SK-N-DZ (cell line): ENCODE measurements at places on chromosomes 2 and 18.

- no peak for DNase-seq
These were observed 126.5 kb downstream of the ZNF407 start for GRCh38 chr18:74724186-74724585.

GRCh38 chr2:217910875-217911212, 92.0 kb downstream of the TNS1 start:
- DNase-seq, result no peak

- DNase-seq, result no peak
These were observed 103.9 kb downstream of the RTN4 start for GRCh38 chr2:54946220-54946805.

DNA sequence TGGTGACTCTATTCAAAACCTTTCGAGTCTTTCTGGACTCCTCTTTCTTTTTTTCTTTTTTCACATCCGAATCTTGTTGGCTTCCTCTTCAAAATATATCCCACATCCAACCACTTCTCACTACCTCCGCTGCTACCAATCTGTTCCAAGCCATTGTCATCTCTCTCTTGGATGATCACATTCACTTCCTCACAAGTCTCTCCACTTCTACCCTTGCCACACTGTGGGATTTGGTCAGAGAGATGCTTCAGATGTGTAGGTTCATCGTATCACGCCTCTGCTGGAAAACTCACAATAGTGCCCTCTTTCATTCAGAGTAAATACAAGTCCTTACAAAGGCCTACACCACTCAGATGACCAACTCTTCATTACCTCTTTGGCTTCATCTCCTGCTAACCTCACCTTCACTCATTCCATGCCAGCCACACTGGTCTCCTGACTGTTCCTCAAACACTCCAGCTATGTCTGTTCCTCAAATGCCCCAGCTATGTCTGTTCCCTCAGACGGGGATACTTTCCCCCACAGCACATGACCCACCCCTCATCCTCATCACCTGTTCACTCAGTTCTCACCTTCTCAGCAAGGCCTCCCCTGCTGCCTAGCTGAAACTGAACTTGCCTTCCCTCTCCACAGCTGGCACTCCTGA, 67.2 kb upstream of the PELI1 start:
- no peak for DNase-seq

GRCh38 chr2:203551778-203552177, 16.7 kb upstream of the RAPH1 start:
- DNase-seq, result no peak

DNA sequence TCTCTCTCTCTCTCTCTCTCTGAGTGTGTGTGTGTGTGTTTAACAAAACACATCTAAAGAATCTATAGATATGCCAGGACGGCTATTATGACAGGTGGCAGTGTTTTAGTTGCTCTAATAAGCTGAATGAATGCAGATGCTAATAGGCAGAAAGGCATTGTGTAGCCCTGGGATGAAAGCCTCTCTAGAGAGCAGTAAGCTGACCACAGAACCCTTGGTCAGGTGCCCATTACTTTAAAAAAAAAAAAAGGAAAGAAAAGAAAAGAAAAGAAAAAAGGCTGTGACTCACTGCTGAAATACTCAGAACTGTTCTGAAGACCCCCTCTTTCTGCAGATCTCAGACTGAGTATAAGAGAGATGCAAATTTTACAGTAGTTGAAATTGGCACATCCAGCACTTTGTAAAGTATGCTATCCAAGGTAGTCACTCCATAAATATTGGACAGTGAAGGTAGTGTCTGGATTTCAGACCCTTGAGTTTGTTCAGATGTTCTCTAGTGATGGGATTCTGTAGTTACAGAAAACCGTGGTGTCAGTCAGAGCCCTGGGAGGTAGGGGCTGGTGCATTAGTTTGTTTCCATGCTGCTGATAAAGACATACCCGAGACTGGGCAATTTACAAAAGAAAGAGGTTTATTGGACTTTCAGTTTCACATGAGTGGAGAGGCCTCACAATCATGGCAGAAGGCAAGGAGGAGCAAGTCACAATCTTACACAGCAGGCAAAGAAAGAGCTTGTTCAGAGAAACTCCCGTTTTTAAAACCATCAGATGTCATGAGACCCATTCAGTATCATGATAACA, 30.9 kb downstream of the OSBPL6 start:
- no peak for DNase-seq

- no peak for DNase-seq
These were observed 420.3 kb downstream of the SOCS6 start for GRCh38 chr18:70709144-70709543.

GRCh38 chr2:54767921-54768320, 44.5 kb downstream of the EML6 start:
- no peak for DNase-seq

DNA sequence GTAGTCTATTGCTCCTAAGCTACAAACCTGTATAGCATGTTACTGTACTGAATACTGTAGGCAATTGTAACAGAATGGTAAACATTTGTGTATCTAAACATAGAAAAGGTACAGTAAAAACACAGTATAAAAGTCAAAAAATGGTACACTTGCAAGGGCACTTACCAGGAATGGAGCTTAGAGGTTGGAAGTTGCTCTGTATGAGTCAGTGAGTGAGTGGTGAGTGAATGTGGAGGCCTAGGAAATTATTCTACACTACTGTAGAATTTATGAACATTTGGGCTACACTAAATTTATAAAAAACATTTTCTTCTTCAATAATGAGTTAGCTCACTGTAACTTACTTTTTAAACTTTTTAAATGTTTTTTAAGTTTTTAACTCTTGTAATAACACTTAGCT, 19.0 kb downstream of the NABP1 start:
- DNase-seq, result no peak

GRCh38 chr18:3171631-3172030, 48.1 kb downstream of the MYOM1 start:
- DNase-seq, result no peak

DNA sequence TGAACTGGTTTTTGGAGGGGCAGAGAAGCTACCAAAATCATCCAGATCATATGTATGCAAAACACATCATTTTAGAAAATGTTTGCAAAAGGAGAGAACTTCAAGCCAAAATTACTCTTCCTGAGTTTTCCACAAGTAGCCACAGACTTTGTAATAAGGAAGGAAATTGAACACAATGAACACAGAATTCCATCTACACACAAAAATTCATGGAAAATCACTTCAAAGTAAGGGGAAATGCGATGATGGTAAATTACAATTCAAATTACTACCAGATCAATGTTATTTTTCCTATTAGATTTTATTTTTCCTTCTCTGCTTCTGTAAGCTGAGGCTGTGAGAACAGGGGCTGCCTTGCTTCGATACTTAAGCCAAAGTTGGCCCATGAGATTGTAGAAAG, 172.1 kb upstream of the ARL4C start:
- DNase-seq, result no peak

GRCh38 chr2:160742667-160743066, 249.1 kb upstream of the RBMS1 start:
- no peak for DNase-seq

DNA sequence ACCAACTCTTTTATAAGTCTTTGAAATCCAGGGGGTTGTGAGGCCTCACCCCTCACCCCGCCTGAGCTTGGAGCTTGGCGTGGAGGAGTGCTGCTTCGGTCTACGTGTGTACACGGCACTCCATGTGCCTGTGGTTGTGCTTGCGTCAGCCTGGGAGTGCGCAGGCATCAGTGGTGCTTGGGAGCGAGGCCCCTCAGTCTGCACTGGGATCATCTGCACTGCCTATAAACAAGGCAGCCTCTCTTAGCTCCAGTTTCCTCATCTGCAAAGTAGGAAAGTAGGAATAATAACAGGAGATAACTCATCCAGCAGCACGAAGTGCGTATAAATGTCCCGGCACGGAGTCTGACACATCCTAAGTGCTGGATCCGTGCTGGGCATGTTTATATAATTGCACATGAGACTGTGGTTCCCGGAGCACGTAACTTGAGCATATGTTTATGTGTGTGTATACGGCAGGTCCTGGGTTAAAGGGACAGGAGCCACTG, 1.2 kb downstream of the GYPC start:
- no peak for DNase-seq

DNA sequence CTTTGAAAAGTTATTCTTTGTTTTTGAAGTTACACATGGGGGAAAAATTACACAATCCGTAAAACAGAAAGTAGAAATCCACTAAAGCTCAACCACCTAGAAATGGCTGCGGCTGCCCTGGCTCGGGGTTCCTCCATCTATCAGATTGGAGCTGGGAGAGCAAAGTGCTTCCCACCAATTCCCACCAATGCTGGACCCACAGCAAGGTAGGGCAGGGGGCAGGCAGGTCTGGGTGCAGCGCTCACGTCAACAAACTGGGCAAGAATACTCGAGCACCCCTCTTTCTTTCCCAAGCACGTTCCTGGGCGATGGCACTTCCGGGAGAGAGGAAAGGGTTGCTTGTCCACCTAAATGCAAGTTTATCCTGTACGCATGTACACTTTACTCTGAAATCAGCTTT, 217.6 kb downstream of the NDUFA10 start:
- no peak for DNase-seq

DNA sequence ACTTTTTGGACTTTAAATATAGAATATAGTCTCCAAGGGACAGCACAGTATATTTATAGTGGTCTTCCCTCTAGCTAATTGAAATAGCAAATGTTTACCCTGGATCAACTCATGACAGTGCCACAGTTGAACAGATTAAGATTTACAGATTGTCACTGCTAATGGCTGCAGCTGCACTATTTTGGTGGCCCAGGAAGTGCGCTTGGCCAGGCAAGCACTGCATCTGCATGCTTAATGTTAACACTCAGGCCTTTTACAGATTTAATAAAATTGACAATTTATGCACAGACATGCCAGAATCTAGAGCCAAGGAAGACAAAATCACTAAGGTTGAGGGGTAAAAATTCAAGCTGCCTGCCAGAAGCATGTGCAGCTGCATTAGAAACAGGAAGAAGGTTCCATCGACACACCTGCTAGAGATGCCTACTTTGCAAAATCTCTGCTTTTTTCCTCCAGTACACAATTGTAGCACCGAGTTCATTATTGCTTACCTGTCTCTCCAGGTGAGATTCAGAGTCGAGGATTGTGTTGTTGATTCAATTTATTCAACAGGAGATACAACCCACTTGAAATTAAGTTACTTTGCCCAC, 1042.3 kb upstream of the NRXN1 start:
- peak; percentile 76 for DNase-seq

DNA sequence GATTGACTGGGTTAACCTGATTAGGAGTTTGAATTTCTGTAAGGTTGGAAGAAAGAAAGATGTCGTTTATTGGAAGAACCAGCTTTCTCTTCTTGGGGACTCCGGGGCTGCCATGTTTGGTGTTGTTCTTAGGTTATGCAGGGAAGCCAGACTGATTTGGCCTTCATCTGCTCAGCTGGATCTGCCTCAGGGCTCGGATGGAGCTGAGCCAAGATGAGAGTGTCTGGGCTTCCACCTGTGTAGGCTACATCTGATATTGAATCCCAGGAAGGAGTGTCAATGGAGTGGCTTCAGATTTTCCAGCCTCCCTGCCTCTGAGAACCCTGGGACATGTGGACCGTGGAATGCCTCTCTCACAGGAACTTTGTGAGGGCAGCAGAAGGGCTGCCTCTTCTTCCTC, 126.1 kb downstream of the WDSUB1 start:
- no peak for DNase-seq

GRCh38 chr2:138026111-138027020, 62.1 kb downstream of the HNMT start:
- DNase-seq, result no peak

GRCh38 chr2:3805201-3805939, 102.0 kb downstream of the DCDC2C start:
- peak; percentile 29 for DNase-seq

DNA sequence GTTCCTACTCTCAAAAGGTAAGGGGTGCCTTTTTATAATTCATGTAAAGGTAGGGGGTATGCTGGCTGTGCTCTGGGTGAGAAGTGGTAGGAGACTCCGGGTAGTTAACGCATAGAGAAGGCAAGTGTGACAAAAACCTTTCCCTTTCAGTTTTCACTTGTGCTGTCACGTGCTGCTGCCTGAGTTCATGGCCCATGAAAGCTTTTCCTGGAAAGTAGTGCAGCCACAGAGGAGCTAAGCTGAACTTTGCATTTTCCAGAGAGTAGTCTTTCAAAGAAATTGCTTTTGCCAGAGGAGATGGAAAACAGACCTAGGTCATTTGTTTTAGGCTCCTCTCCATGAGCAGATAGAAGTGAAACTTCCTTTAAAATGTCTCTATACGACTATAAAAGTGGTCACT, 44.7 kb downstream of the THSD7B start:
- DNase-seq, result no peak

DNA sequence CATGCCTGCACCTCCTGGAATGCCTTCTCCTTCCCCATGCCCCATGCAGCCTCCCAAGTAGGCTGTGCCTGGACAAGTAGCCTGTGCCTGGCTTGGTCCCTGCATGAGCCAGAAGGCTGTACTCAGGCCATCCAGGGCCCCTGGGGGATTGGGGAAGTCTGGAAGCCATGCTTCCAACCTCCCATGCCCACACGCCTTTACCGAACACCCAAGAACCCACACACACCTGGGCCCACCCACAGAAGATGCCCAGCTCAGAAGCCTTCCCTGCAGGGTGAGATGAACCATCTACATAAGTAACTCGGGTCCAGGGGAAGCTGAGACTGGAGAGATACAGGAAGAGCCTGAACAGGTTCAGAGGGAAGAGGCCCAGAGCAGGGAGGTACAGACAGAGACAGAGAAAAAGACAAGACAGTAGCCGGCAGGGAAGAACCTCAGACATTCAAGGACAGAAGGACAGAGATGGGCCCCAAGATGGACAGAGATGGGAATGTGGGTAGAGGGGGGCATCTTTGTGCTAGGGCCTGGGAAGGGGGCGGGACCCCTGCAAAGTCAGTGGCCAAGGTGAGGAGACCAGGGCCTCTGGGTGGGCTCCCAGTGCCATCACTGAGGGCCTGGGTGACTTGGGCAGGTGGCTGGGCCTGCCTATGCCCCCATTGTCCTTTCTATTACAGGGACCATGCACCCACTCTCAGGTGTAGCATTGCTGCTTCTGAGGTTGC, 4.3 kb downstream of the BIN1 start:
- no peak for DNase-seq
